Left cardiac atrium (tissue), 4 donors: ENCODE measurements at places on chromosomes 3 and 15. TPM values are rescaled to one million over a fixed set of nuclear protein-coding genes. Genes with fewer than 3 reads are reported as not detected.

CCR5 gene
- total RNA-seq, result 1.4 TPM

KAT2B gene
- total RNA-seq, result 59.8 TPM

ATP1B3 gene
- 117 TPM for total RNA-seq

PEX5L gene
- 1.4 TPM for total RNA-seq

GOLGA8J gene
- total RNA-seq, result not detected

CFAP100 gene
- not detected for total RNA-seq

GOLGA8A gene
- 21.8 TPM for total RNA-seq

MAP6D1 gene
- 2.2 TPM for total RNA-seq

LRRC31 gene
- not detected for total RNA-seq

CCDC54 gene
- total RNA-seq, result not detected

ATP13A5 gene
- total RNA-seq, result not detected

DNA sequence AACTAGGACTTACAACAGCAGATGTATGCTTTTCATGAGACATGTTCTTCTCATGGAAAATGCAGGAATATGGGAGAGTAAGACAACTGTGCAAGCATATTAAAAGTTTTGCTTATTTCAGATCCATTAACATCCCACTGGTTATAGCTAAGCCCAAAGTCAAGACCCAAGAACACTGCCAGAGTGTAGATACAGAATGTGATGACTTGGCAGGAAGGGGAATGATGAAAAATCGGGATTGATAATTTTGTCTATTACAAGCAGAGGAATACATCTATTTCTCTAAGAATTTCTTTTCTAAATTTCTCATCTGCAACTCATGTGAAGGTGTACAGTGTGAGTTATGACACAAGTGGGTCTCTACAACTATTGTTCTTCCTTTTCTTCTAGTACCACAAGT lies 76.4 kb downstream of the SPATA16 start:
- no peak for DNase-seq

DNA sequence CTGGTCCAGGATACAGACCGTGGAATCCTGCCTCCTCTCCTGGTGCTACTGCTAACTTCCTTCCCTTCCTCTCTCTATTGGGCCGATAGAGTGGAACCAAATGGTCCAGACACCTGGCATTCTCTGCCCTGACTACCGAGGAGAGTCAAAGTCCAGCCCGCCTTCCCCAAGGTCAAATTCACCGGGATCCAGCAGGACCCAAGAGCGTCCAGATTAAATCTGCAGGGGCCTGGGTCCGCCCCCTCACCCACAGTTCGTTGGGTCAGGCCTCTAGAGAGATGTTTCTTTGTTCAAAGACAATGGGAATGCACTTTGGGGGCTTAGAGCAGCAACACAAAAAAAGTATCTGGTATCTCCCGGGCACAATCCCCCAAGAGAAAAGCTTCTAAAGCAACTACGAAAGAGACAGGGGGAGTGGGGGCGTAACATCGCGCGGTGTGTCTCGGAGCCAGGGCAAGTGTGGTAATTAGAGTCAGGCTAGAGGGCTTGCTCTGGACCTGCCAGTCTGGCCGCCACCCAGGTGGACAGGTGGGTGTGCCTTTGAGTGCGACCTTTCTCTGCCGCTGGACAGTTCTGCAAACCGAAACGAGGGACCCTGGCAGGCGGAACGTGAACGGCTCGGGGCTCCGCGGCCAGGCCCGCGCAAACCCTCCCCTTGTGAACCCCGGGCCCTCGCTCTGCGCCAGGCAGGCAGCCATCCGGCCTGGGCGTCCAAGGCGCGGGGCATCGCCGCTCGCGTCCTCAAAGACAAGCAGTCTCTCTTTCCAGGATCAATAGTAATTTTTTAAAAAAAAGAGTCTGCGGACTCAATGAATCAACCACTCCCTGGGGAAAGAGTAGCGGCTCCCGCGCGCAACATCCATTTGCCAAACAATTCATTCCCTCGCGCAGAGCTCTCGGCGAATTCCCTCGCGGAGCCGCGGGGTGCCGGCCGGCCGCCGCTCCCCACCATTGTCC lies 806 bp downstream of the KLHL25 start:
- peak; percentile 53 for DNase-seq

- DNase-seq, result no peak
Observed at GRCh38 chr3:190522621-190523222, 8.8 kb downstream of the IL1RAP start.

DNA sequence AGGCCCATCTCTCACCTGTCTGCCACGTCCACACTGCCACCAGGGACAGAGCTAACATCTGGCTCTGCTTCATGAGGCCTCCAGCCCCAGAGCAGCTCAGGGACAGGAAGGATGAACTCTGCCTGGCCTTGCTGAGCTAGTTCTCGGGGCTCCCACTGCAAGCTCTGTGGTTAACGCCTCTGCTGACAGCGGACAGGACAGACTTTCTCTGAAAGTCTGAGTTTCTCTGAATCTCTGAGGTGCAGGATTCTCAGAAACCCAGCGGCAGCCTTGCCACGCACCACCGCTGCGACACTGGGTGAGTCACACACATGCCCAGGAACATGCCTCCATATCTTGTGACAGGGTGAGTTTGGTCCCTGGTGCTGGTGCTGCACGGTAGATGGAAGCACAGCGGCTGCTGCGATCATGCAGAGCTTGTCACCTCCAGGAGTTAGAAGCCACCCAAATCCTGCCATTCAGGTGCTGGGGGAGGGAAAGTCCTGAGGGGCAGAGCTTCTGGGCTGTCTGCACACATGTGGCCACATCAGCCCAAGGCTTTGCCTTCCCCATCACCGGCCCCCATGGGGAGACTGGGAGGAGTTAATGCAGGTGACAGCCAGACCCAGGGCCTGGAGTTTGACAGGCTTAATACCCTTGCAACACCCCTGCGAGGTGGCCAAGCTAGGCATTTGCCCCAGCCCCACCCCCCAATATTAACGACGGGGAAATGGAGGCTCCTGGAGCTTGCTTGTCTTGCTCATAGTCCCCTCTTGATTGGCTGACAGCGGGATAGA lies 267.0 kb downstream of the PLCL2 start:
- DNase-seq, result no peak

GRCh38 chr3:188559856-188560255 lies 405.9 kb downstream of the LPP start:
- no peak for DNase-seq

DNA sequence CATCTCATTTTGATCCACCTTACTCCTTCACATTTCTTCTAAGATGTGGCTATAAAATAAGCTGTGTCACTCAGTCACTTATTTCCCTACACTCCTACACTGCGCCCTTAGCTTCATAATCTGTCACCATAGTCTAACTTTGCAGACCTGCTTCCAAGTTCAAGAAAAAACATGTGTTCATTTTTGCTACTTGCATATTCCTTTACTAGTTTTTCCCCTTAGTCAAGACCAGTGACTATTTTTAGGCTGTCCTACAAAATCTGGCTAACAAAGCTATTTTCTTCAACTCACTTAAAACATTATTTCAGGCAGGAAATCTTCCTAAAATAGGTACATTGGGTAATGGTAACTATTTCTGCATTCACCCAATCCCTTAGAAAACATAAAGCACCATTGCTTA lies 272.5 kb downstream of the TBC1D5 start:
- DNase-seq, result no peak

DNA sequence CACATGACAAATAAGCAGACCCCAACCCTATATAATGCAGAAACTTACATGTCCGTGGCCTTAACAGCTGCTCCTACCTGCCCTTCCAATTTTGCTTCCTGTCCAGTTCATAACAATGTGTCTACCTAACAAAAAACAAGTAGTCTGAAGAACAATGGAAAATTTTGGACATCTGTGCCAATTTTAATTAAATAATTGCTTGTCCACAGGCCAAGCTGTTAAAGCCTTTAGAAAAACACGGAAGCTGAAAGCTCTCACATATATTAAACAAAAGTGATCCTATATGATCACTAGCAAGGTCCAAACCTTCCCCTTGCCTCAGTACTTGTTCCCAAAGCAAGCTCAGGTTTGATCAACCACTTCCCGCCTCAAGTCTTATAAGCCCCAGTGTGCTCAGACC lies 37.1 kb downstream of the MAGI1 start:
- no peak for DNase-seq

DNA sequence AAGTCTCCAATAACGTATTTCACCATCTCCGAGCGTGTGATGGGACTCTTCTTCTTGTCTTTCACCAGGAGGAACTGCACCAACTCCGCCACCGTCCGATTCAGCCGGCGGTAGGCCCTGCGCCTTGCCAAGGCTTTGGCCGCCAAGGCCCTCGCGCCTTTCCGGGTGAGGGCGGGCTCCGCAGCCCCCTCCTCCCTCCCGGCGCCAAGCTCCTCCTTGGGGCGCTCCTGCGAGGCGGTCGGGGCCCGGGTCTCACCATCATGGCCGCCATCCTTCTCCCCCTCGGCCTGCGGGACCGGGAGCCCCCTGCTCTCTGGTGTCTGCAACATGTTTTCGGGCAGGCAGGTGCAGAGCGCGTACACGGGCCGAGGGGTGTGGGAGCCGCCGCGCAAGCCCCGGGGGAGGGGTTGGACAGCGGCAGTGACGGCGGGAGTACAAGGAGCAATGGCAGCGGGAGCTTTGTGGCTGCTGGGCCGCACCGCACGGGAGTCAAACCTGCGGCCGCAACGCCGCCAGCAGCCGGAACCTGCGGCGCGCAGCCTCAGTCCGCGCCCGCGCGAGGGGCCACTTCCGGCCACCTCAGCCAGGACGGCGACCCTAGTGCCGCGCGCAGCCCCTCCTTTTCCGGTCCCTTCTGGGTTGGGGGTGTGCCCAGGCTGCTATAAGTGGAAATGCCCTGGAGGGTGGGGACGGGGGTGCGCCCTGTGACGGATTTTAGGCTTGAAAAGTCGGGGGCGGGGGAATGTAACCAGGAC lies at the start of gene MAGEF1:
Gene MAGEF1 (minus strand): TSS at position 572 of the 755 bp plus-strand sequence. CDS start 243 bp downstream, at position 329.
- peak; percentile 88 for DNase-seq

DNA sequence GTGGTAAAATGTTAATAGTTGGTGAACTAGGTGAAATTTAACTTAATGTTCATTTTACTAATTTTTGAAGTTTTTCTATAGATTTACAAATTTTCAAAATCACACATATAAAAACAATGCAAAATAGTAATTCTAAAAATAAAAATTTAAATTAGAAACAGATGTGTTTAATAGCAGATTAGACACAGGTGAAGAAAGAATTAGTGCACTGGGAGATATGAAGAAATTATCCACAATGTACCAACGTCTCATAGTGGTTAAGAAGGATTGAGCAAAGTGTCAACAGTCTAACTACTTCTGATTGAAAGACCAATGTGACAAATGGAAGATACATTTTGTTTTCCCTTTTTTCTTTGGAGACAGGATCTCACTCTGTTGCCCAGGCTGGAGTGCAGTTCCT lies 26.5 kb downstream of the SPG11 start:
- no peak for DNase-seq

DNA sequence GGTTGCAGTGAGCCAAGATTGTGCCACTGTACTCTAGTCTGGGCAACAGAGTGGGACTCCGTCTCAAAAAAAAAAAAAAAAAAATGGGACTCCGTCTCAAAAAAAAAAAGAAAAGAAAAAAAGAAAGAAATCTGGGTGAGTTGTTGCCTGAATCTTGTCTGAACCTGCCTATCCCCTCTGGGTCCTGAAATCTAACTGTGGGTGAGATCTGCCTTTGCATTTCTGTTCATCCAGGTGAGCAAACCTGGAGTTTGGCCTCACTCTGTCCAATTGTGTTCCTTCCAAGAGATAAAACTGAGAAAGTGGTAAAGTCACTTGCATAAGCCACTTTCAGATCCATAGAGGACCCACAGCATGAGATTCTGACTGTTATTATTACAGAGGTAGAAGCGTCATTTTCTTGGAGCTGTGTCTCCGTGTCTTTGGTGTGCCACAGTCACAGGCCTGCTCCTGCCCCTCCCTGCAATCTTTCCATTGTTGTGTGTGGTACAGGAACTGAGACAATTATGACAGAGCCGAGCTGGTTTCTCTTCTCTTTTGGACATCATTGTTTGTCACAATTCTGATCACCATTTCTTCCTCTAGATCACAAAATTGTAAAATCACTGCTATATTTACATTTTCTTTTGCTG lies 235.9 kb downstream of the LPP start:
- DNase-seq, result peak; percentile 36

- DNase-seq, result no peak
Observed at GRCh38 chr3:184305577-184305976, 6.5 kb downstream of the PSMD2 start.

GRCh38 chr3:174295306-174296092 lies 563.6 kb upstream of the NAALADL2 start:
- no peak for DNase-seq

DNA sequence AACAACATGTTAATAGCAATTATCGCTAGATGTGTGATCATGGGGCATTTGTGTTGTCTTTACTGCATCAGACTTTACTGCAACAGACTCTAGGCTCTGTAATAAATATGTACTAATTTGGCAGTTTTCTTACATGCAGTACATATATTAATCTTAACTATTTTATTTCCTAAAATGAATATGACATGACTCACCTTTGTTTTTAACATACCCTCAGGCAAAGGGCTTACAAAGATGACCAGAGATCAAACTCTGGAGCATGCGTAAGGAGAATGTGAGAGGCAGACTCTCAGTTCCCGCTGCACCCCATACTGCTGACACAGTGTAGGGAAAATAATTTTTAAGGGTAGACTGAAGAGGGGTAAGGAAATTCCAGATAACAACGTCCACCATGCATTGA lies 7.2 kb upstream of the FAM174B start:
- DNase-seq, result no peak

DNA sequence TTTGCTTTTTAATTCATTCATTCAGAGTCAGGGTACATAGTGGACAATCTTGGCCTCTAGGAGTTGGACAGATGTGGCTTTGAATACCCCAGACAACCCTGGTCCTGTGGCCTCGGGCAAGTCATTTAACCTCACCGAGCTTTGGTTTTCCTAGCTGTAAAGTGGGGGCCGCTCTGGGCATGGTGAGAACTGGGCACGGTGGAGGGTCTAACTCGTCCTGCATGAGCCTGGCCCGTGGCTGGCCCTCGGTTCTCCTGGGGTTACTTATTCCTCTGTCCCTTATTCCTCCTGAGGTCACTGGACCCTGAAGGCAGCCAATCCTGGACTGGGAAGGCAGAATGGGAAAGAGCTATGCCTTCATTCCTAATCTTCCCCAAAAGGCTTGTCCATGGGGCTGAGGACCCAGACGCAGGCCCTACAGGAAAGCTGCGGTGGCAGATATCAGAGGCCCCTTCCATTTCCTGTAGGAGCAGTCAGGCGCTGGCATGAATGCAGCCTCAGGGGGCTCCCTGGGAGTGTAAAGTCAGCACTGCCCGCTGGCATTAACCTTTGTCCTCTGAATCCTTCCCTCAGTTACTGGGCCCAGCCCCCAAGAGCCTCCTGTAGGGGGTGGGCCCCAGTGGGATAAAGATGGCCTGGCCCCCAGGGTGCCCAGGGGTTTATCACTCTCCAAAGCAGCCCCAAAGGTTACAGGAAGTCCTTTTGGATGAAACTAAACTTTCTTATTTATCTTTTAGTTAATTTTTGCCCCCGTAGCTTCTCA lies 17.9 kb upstream of the SEC13 start:
- DNase-seq, result no peak

- DNase-seq, result no peak
Observed at GRCh38 chr15:40190591-40190990, 29.7 kb downstream of the BUB1B start.
